DMS 273 treated with DMSO at 0.1 percent for 48 hours (cell line): ENCODE measurements at places on chromosomes 11 and 22.

DNA sequence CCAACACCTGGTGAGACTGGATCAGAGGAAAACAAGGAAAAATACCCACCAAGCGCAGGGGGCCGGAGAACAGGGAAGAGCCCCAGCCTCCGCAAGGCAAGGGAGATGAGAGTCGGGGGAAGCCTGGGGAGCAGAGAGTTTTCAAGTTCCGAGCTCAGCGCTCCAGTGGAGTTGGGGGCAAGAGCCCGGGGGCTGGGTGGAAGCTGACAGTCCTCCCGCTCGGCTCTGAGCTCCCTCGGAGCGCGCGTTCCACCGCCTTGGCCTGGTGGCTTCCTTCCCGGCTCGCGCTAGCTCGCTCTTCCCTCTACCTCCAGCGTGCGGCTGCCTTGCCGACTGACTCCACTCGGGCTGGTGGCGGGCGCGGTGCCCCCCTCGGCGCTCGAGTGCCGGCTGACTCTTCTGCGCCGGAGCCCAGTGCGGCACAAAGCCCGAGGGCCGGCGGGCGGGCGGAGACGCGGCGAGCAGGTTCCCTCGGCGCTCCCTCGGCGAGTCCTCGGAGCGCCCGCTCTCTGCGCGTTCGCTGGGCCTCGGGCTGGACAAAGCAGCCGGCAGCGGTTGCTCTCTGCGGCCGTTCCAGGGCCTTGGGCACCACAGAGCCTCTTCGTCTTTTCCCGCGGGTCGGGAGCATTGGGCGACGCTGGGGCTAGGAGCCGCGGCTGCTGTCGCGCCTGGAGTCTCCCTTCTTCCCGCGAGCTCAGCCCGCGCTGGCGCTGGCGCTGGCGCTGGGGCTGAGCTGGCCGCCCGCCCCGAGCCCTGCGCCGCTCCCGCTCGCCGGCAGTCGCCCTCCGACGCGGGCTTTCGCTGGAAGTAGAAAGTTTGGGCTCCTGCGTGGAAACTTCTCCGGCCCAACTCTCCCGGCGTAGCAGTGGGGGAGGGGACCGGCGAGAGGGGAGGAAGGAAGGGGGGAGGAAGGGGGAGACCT is 1.0 kb downstream of the PAX6 start:
- DNase-seq, result no peak

GRCh38 chr11:10686311-10686710 is 7.2 kb downstream of the IRAG1 start:
- DNase-seq, result no peak

DNA sequence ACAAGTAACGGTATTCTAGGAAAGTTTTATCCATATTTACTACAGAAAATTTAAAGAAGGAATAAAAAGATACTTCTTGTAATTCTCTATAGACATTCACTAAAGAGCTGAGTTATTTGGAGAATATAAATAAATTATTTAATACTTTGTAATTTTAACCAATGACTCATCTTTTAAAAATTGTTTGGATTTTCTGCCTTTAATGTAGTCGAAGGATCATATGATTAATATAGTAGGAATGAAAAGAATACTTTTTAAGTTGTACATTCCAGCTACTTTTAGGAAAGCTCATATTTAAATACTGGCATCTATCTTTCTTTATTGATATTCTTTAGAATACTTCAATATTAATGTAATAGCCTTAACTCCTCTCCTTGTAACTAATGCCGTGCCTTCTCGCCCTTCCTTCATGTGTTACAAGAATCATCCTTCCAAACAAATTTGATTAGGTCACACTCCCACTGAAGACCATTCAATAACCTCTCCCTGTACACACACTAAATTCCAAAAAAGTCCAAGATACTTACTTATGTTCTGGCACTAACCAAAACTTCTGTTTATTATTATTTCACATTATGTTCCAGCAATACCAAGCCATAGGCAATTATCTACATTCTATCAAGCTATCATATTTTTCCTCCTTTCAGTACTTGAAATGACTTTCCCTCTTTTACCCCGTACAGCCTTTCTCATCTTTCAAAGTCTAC is 501.9 kb downstream of the CNTN5 start:
- DNase-seq, result no peak

- DNase-seq, result no peak
Measured at GRCh38 chr11:35003658-35004057, 87.2 kb downstream of the PDHX start.

- DNase-seq, result no peak
Measured at GRCh38 chr11:74462009-74462408, 5.3 kb downstream of the KCNE3 start.
